ENCODE measurements at places on chromosomes 16 and 17.

DNA sequence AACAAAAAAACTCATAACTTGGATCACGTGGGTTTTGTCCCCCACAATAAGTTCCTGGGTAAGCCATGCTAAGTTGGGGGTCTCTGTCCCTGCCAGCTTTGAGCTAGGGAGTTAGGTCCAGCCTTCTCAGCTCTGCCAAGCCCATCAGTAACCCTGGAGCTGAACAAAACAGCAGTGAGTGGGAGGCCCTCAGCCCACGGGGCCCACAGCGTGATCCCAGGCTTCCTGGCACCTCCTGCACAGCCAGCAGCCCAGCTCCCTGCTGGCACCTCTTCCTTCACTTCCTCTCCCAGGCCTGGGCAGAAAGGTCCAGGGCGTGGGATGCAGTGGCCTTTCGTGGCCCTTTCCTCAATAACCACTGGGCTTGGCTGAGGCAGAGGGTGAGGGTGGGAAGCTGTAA is 35.5 kb upstream of the CDC42EP4 start:
- no peak for DNase-seq

DNA sequence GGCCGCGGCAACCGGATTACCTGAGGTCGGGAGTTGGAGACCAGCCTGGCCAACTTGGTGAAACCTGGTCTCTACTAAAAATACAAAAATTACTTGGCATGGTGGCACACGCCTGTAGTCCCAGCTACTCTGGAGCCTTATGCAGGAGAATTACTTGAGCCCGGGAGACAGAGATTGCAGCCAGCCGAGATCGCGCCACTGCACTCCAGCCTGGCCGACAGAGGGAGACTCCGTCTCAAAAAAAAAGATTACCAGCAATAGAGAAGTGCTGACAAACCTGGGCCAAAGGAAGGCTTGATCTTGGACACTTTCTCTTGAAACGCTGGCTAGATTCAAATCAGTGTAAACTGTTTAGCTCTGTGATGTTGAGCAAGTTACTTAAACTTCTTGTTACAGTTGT is 4.3 kb downstream of the MT1H start:
- no peak for DNase-seq

DNA sequence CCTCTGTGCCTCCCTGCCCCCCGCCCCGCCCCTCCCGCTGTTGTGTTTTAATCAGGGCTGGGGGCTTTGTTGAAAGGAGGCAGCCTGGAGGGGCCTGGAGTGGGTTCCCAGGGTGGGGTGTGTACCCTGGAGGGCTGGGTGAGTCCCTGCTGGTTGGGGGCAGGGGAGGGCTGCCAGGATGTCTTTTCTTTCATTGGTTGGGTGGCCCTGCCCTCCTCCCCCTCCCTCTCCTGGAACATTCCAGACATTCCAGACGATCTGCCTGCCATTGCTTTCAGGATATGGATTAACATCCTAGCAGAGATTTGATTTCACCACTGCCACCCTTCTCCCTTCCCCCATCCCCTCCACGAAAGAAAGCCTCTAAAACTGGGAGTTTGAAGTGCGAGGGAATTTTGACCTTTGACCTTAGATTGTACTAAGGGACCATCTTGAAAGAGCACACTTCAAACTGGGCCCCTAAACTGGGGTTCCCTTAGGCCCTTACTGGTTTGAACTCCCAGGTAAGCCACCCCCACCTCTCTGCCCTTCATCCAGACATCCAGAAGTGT is 25.3 kb downstream of the IGF2BP1 start:
- peak; percentile 80 for DNase-seq

- DNase-seq = no peak
Measured at GRCh38 chr17:6376931-6377361, 58.0 kb downstream of the AIPL1 start.

DNA sequence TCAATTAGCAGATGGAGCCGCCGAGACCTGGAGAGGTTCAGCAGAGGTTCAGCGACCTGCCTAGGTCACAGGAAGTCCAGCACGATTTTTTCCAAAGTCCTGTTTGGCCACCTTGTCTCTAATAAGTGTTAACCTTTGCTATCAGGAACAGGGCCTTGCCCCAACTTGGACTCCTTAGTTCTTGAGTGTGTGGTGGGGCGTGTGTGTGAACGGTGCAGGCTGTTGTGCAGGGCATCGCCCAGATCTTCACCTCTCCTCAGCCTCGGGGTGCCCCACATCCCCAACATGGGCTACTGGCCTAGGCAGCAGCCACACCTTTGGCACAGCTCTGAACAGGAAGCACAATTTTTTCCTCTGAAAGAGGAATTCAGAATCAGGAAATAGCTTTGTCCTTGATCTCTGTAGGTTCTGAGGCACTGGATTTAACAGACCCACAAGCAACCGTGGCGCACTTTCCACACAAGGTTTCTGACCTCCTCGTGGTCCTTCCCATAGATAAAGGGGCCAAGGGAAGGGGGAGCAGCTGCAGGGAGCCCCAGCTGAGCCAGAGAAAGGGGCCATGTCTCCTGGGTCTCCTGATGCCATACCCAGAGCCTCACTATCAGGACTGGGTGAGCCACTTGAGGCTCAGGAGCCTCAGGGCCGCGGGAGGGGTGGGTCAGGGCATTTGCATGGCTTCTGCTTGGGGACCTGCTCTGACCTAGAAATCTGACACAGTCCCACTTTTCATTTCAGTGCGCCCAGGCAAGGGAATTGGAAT is 10.4 kb downstream of the MPRIP start:
- DNase-seq = no peak

DNA sequence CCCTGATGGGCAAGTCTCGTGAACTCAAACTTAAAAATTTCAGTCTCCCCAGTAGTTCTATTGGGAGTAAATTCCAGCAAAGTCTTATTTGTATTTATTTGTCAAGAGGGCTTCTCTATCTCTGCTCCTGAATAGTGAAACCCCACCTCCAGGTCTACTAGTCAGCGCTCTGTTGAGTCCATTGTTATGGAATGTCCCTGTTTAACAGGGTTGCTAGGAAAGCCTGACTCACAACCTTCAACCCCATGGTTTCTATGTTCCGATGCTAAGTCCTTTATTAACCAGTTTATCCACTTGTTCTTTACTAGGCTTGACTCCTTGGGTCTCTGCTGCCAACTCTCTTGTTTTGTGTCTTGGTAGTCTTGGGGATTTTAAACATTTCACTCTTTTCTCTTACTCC is 250.7 kb upstream of the MYOCD start:
- peak; percentile 3 for DNase-seq

DNA sequence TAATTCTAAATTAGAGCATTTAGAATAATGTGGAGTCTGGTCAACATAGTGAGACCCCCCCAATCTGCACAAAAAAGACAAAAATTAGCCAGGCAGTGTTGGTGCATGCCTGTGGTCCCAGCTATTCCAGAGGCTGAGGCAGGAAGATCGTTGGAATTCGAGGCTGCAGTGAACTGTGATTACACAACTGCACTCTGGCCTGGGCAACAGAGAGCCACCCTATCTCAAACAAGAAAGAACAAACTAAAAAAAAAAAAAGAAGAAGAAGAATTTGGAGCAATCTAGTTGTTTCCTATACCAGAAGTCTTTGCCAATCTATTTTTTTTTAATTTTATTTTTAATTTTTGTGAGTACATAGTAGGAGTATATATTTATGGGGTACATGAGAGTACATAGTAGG is 6.0 kb downstream of the CETP start:
- no peak for DNase-seq

DNA sequence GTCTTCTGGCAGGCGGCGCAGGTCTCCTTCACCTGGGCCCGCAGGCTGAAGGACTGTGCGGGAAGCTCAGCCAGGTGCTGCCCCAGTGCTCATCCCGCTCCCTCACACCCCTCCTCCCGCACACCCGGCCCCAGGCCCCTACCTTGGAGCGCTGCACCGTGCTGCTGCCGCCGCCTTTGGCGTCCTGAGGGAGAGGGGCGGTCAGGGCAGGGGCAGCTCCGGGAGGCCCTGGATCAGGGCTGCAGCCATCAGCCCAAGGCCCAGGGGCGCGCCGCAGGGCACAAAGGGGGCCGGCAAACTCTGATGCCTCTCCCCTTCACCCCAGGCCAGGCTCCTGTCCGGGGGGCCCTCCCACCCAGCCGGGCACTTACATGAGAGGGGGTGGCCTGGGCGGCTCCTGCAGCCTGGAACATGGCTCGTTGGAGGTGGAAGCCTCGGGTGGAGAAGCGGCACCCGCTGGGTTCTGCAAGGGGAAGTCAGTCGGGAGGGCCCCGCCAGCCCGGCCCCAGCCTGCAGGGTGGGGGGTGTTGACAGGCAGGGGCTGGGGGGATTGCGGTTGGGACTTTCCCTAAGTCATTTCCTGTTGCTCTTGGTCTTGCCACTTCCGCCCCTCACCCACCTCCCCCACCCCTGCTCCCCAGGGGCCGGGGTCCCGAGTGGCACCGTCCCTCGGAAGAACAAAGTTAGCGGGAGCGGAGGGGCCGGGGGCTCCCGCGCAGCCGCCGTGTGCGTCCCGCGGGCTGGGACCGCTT is 863 bp downstream of the LIMD2 start:
- no peak for DNase-seq

DNA sequence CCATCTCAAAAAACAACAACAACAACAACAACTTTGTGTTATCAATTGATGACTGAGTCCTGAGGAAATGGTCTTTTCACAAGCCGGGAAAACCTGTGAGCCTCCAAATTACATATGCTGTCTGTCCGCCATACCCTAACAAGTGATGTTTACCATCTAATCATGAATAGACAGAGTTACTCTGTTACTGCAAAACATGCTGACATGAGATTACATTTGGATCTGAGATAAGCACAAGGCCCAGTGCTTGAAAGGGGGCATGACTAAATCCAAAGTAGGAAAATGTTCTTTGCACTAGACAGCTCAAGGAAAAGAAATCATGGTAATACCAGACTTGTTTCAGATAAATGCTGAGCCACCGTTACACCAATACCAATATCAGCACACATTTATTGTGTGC is 8.6 kb upstream of the ATXN1L start:
- DNase-seq = no peak

DNA sequence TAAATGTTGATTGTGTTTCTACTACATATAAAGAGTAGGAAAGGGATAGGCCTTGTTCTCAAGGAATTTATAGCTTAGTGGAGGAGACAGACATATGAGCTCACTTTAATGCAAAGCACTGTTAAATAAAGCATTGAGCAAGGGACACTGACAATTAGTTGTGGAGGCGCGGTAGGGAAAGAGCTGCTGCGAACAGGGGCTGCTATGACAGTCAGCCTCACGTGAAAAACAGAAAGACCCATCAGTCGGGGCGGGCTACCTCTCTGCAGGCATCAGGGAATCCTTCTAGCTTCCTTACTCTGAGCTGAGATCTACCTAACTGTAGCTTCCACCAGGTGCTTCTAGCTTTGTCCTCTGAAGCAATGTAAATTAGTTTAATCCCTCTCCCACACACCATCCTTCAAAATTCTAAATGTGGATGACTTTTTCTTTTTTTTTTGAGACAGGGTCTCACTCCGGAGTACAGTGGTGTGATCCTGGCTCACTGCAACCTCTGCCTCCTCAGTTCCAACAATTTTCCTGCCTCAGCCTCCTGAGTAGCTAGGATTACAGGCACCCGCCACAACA is 129.9 kb upstream of the ZFHX3 start:
- DNase-seq = no peak

DNA sequence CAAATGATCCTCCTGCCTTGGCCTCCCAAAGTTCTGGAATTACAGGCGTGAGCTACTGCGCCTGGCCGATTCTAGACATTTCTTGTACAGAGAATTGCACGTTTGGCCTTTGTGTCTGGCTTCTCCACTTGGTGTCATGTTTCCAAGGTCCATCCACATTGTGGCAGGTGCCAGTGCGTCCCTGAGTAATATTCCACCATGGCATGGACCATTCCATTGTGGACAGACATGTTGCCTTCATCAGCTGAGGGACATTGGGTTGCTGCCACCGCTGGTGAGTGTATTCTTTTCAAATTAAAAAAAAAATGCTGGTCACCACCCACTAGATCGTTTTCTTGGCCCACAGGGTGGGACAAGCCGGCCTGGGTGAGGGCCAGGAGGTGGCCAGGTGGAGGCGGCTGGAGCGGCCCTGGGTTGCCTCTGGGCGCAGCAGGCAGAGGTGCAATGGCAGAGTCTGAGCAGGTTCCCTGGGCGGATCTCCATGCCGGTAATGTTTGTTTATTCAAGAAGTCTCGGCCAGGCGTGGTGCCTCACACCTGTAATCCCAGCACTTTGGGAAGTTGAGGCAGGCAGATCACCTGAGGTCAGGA is 274.1 kb downstream of the SEC14L1 start:
- no peak for DNase-seq

GRCh38 chr17:67801626-67802175 is 23.6 kb upstream of the BPTF start:
- no peak for DNase-seq

DNA sequence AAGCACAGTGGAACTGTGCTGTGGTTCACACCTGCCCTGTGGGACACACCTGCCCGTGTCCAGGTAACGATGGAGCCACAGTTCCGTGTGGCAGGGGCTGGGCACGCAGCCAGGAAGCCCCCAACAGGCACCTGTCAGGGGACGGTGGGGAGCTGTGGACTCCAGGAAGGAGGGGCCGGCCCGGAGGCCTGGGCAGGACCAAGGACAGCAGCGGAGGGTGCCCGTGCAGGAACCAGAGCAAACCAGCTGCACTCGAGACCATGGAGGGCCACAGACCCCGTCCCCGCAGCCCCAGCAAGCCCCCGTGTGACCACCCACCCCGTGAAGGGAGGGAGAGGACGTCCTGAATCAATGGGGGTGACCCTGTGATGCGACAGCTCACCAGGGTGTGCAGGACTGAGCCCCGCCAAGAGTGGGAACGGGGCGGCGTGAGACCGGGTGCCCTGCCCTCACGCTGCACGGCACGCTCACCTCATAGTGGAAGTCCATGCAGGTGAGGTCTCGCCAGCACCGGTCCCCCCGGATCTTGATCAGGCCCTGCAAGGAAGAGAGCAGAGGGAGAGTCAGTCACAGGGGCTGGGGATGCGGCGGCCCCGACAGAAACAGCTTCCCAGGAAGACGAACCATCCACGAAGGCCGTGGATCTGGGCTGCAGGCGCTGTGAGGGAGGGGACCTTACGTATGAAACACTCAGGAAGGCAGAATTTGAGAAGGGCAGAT is 78.1 kb downstream of the LMF1 start:
- no peak for DNase-seq

GRCh38 chr17:76499267-76499667 is 2.0 kb downstream of the RHBDF2 start:
- DNase-seq = peak; percentile 62

DNA sequence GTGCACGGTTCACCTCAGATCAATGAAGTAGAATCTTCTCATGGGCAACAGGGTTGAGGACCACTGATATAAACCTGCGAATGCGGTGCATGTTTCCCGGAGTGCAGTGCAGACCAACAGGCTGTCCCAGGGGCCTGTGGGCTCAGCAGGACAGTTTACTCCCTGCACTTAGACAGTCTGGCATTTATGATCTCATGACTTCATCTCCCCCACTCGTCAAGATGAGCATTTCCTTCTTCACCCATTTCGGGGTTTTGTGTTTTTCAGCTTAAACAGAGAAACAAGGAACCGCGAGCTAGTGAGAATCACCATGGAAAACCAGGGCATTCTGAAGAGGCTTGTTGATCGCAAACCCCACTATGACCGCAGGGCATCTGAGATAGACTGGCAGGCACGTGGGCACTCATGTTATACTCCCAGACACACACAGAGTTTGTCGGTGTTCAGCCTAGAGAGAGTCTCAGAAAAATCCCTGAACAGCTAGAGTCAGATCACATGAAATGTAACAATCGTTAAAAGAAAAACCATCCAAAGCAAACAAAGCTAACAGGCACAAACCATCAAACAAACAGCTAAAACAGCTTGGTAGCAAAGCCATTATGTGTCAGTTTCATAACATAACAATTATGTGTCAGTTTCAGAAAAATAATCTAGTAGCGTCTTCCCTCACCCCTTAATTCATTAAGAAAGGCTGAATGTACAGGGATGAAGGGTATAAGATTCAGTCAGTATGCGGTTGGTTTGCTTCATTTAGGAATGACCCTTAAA is 2.9 kb downstream of the CFAP97D1 start:
- no peak for DNase-seq
